Smooth muscle cell of the brain vasculature (primary cell): ENCODE measurements at places on chromosomes 16 and 17.

- DNase-seq, result no peak
These were observed 10.1 kb upstream of the CEP295NL start for GRCh38 chr17:78913115-78913514.

GRCh38 chr17:67178555-67178954, 66.4 kb downstream of the HELZ start:
- DNase-seq, result no peak

DNA sequence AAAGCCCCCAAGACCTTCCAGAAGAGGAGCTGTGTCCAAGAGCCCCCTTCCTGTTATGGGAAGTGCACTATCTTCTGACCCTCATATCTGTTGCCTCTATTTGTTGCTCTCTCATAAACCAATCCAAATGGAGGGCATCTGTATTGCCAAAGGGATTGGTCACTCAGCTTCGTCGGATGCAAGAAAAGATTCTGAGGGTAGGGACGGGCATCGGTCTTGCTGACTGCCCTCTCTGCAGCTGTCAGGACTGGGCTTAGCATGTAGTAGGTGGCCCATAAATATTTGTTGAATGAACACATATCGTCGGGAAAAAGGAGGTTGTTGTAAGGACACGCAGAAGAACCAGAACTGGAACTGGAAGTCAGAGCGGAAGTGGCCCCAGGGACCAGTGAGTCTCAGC, 44.1 kb downstream of the CCDC42 start:
- no peak for DNase-seq

DNA sequence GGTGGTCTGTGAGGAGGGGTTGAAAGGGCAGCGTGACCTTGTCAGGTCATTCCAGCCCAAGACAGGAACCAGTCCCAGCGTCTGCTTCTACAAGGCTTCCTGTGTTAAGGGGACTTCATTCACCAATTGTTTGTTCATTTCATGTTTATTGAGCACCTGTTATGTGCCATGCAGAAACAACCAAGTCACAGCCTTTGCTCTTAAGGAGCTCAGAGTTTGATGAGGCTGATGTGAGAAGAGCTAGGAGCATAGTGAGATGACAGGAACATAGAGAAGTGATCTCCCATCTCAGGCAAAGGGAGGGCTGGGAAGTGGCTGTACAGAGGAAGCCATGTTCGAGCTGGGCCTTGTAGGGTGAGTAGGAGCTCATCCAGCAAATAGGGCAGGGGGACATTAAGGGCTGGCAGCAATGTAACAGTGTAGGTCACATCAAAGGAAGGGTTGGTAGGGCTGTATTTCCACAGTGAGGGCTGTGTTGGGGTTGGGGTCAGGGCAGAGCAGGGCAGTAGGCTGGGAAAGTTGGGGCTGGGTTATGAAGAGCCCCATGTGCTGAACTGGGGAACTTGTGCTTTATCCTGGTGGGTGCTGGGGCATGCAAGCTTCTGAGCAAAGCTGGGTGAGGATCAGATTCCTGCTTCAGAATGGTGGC, 79.8 kb downstream of the ARHGAP23 start:
- DNase-seq, result no peak

- DNase-seq, result no peak
These were observed 8.7 kb upstream of the FZD2 start for GRCh38 chr17:44548376-44549230.

- DNase-seq, result no peak
These were observed 2.2 kb upstream of the ATP6V0A1 start for GRCh38 chr17:42456223-42457106.

DNA sequence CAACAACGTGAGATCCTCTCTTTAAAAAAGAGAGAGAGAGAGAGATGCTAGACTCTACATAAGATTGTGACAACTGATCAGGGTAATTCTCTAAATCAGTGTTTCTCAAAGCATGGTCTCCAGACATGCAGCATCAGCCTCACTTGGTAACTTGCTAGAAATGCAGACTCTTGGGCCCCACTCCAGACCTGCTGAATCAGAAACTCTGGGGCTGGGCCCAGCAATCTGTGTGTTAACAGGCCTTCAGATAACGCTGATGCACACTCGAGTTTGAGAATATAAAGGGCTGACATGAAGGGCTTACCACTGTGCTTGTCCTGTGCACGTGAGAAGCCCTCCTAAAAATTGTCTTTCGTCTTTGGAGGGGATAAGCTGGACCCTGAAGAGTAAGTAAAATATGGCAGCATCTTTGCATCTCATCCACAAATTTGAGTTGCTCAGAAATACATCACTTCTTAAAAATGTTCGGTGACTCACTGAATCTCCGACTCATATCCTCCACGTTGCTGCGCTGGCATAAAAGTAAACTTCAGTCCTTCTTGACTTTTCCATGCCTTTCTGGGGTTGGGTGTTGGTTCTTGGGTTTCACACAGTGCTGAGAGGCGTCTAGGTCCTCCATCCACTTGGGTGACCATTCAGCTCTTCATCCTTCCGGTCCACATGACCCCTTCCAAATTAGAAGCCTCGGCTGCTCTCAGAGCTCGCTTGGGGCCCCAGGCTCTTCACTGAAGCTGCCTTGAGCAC, 26.1 kb upstream of the KDM8 start:
- DNase-seq, result no peak

DNA sequence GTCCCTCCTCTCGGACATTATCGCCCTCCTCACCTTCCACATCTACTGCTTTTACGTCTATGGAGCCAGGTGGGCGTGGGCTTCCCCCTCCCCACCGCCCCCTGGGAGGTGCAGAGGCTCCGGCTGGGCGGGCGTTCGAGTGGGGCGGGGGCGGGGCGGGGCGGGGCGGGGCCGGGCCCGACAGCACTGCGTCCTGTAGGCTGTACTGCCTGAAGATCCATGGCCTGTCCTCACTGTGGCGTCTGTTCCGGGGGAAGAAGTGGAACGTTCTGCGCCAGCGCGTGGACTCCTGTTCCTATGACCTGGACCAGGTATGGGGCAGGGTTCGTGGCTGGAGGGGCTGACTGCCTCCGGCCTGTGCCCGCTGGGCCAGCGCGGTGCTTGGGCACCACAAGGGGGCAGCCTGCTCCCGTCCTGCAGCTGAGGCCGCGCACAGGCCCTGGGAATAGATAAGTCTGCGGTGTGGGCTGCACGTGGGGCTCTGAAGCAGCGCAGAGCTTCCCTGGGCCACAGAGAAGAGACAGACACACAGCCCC, 9.2 kb downstream of the PIGQ start:
- no peak for DNase-seq

DNA sequence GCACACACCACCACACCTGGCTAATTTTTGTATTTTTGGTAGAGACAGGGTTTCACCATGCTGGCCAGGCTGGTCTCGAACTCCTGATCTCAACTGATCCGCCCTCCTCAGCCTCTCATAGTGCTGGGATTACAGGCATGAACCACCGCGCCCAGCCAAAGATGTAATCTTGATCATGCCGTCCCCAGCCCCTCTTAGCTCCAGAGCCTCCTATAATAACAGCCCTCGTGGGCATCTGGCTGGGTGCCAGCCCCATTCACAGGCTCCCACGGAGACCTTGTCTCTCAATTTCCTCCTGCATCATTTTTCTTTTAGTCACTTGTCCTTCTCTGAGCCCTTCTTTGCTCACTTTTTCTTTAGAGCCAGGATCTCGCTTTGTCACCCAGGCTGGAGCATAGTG, 94.2 kb downstream of the KATNIP start:
- DNase-seq, result no peak

GRCh38 chr17:58532555-58532951, 18.1 kb upstream of the MTMR4 start:
- no peak for DNase-seq
